Stimulated activated CD4-positive, alpha-beta T cell treated with anti-CD3 and anti-CD28 coated beads, TNF-alpha, amount 100 ng/mL, for 4 hours (primary cell): ENCODE measurements at places on chromosomes 16 and 17.

- DNase-seq, result no peak
These were observed 150.0 kb upstream of the RBFOX1 start for GRCh38 chr16:7182510-7183109.

DNA sequence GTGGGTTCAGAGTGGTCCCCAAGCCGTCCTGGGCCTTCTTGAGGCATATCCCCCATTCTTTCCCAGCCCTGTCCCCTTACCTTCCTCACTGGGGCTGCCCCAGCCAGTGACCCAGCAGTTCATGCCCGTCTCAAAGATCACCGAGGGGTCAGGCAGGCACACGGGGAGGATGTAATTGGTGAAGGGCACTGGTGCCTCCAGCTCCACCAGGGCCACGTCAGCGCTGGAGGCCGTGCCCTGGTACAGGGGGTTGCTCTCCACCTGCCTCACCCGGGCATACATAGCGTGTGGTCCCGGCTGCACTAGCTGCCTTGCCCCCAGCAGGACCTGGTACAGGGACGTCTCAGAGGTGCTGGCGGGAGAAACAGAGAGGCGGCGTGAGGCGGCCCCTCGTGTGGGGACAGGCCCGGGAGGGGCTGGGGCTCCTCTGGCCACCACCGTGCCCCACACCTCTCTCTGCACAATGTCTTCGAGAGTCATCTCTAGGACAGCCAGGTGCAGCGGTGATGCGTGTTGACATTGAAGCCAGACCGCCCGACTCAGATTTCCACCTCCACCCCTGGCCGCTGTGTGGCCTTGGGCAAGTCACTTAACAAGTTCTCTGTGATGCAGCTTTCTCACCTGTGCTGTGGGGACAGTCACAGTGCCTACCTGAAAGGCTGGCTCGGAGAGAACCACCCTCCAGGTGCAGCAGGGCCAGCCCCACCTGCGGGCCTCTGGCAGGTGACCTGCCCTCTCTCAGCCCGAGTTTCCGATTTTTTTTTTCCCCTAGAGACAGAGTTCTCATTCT lies 5.8 kb downstream of the PRSS27 start:
- DNase-seq, result no peak

DNA sequence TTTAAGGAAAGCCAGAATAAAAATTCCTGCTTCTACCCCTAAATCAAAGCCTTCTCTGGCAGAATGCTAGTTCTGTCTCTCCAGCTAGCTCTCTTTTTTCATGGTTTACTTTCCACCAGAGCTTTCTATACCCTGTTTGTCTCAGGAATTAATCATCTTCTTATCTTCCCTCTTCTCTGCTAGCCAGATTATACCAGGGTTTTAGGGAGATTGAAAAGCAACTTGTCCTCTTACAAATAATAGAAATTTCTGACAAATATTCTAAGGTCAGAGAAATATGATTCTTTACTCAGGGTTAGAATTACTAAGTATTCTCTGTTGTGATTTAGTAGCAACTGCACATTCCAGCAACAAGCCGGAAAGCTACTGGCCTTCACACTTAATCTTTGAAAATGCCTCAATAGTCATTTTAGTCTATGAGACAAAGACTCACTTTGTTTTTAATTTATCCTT lies 166.4 kb downstream of the TANC2 start:
- DNase-seq, result no peak

DNA sequence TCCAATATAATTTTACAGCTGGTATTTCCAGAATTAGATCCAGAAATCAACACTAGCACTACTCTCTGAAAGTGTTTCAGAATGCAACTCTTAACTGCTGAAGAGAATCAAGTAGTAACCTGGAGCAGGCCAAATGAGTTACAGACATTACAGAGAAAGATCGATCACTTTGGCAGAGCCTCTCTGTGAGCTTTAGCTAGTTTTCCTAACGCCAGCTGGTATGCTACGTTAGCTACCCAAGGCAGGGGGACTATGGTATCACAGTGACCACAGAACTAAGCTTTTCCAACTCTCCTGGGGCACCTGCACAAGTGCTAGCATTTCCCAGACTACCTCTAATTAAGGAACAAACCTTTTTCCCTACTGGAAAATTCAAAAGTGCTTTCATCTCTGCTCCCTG lies 30.4 kb downstream of the TRAF4 start:
- no peak for DNase-seq

DNA sequence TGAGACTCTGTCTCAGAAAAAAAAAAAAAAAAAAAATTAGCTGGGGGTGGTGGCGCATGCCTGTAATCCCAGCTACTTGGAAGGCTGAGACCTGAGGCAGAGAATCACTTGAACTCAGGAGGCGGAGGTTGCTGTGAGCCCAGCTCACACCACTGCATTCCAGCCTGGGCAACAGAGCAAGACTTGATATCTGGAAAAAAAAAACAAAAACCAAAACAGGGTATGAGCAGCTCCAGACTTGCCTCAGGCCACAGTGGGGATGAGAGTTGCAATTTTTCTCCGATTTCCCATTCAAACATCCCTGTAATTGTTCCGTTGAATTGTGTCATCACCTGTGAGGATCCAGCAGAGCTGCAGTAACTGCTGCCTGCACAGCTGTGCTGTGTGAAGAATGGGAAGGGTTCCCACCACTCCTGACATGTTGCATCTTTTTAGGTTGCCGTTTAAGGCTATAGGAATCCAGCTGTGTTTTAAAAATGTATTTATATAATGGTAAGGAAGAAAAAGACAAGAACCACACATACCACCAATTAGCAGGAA lies 150.0 kb downstream of the VPS53 start:
- DNase-seq, result no peak

DNA sequence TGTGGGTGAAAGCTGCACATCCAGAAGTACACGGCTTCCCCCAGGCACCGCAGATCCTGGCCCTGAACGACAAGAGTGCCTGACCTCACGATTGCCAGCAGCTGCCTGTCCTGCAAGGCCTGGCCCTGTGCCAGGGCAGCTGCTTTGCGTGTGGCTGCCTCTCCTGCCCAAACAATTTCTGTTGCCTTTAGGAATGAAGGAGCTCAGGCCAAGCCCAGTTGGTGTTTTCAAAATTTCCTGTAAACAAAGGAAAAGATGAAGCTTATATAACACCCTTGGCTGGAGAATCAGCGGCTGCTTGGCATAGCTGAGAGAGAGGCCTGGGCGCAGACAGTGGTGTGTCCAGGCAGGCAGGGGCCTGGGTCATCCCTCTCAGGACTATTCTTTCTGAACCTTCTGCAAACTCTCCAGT lies 11.7 kb upstream of the SLC47A2 start:
- DNase-seq, result no peak

GRCh38 chr16:54540525-54541180 lies 254.1 kb upstream of the IRX3 start:
- no peak for DNase-seq

- DNase-seq, result no peak
These were observed 6.4 kb downstream of the CUEDC1 start for GRCh38 chr17:57948555-57949420.

DNA sequence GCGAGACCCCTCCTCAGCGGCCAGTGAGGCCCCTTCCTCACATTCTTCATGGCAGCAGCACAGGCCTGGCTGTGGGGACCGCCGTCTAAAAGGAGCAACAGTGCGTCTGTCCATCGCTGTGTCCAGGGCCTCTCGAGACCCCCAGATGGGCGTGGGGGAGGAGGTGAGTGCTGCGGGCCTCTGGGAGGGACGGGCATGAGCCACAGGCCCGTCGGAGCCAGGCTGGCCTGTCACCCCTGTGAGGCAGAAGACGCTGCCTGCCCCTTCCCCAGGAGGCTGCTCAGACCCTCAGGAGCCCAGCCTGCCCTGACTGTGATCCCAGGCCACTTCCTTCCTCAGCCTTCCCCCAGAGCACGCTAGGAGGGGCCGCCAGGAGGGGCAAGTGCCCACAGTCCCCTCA lies 2.1 kb upstream of the PYCR1 start:
- DNase-seq, result no peak

GRCh38 chr17:47803751-47804150 lies 17.8 kb downstream of the OSBPL7 start:
- DNase-seq, result no peak

- DNase-seq, result no peak
These were observed 30.0 kb downstream of the FOXL1 start for GRCh38 chr16:86608301-86608747.

- DNase-seq, result no peak
These were observed 95.9 kb downstream of the HIC1 start for GRCh38 chr17:2150806-2151205.

- no peak for DNase-seq
These were observed 21.1 kb upstream of the DBNDD1 start for GRCh38 chr16:90040152-90041023.

GRCh38 chr17:72351884-72352346 lies 231.1 kb downstream of the SOX9 start:
- no peak for DNase-seq

GRCh38 chr16:74585846-74586443 lies 21.0 kb downstream of the GLG1 start:
- DNase-seq, result no peak

DNA sequence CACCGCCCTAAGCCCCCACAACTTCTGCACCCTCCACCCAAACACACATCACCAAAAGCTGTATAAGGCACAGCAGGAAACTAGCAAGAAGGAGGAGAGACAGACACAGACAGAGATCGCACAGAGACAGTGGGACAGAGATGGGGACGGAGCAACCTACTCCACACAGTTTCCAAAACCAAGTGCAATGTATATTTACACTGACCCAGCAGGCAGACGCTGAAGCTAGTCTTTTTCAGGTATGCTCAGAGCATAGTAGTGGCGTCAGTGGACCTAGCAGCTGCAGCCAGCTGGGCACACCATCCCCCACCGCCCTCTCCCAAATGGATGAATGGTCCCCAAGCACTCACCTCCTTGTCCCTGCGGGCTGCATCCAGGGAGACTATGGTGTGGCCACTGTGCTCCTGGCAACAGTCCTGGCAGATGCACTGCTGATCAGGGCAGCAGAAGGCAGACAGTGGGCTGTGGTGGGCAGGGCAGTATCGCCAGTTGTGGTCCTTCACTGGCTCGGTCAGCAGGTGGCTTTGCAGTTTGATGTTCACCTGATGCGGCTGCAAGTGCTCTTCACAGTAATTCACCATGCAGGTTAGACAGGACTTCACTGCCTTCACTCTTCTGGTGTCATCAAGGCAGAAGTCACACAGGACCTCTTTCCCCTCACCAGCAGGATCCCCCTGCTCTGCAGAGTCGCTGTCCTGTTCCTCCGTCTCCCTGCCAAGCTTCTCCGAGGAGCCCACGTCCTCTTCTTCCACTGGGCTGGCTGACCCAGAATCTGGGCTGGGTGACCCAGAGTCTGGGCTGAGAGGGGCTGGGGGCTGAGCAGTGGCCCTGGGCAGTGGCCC lies 31.5 kb upstream of the FBXW10B start:
- no peak for DNase-seq

GRCh38 chr16:22320572-22321339 lies 23.5 kb downstream of the POLR3E start:
- DNase-seq, result no peak

DNA sequence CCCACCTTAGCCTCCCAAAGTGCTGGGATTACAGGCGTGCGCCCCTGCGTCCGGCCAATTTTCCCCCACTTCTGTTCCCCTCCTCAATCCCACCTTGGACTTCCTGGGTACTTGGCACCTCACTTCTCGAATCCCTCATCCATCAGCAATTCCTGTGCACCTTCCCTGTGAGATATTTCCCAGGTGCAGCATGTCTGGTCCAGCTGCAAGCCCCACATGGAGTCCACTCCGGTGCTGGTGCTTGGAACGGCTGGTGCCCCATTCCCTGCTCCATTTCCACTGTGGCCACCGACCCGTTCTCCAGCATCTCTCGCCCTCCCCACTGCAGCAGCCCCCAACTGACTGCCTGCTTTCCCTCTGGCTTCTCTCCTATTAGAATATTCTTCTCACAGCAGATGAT lies 35.3 kb downstream of the NOL11 start:
- DNase-seq, result no peak

- no peak for DNase-seq
These were observed 1603.6 kb upstream of the GOT2 start for GRCh38 chr16:60337671-60338070.

- no peak for DNase-seq
These were observed 7.6 kb downstream of the ZFPM1 start for GRCh38 chr16:88460496-88461330.

GRCh38 chr16:79369796-79370195 lies 230.7 kb downstream of the MAF start:
- DNase-seq, result no peak

DNA sequence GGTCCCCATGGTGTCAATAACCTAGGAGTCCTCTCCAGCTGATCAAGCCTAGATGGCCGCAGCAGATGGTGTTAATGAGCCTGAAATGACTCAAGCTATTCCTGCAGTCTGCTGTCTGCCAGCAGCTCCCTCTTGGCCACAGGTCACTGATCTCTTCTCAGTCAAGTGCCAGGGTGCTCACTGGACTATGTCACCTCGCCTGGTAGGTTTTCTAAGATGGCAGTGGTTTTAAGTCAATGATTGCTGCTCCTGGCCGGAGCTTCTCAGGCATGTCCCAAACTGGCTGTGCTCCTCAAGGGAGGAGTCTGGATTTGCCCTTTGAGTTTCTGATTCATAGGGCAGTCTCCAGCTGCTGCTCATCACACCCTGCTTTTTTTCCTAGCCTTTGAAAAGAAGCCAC lies 58.6 kb upstream of the SHISA6 start:
- no peak for DNase-seq

DNA sequence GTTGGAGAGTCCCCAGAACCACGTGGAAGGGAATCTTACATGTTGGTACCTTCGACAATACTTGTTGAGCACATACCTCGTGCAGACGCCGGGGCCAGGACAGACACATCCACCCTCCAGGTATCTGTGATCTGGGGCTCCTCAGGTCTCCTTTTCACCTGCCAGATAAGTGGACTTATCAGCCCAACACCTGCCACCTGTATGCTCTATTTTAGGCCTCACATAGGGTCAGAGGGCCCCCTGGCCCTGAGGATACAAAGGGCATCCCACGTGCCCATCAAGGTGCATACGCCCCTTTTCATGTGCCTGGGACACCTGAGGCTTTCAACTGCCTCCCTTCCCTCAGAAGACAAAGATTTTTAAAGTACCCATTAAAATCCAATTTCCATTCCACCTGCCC lies 212.7 kb downstream of the MRTFB start:
- DNase-seq, result no peak

DNA sequence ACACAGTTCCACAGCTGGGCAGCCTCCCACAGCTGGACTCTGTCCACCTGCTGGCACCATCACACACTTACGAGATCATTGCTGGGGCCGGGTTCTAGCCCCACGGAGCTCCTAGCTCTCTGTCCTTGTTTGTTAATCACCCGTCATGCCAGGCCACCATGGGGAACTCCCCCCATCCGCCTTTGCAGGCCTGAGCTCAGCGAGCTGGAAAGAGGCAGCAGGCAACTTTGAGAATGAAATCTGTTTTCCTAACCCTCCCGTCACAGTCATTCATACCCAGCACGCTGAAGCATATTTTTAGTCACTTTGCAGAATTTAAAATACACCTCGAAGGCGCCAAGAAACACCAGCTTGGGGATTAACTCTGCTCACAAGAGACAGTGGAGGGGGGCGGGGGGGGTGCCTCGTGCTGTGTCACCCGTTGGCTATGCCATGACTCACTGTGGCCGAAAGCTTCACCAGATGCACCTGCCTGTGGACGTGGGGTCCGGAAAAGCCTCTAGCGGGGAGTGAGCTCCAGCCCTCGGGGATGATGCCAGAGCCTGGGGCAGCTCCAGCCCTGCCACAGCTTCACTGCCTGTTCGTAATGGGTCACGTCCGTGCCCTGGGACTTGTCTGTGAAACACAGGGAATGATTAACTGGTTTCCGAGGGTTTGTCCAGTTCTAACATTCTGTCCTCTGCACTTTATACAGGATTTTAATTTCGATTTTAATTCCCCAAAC lies 1.4 kb upstream of the SPNS2 start:
- no peak for DNase-seq
